ENCODE measurements at places on chromosomes 6 and 20.

- DNase-seq: no peak
Observed at GRCh38 chr6:166588691-166589336, 2.3 kb upstream of the RAMACL start.

DNA sequence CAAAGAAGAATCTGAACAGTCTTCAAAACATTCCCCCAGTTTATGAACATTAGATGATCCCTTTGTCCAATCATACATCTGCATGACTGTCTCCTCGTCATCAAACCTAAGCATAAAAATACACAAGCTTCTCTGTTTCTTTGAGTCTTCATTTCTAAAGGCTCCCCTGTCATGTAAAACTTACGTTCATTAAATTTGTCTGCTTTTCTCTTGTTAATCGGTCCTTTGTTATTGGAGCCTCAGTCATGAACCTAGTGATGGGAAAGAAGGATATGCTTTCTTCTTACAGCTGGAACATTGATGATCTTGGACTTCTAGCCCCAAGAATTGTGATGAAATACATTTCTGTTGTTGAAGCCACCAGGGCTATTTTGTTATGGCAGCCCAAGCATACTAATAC, 18.0 kb upstream of the RIPOR2 start:
- no peak for DNase-seq

- no peak for DNase-seq
Observed at GRCh38 chr6:27668442-27669294, 195.8 kb upstream of the ZNF184 start.

DNA sequence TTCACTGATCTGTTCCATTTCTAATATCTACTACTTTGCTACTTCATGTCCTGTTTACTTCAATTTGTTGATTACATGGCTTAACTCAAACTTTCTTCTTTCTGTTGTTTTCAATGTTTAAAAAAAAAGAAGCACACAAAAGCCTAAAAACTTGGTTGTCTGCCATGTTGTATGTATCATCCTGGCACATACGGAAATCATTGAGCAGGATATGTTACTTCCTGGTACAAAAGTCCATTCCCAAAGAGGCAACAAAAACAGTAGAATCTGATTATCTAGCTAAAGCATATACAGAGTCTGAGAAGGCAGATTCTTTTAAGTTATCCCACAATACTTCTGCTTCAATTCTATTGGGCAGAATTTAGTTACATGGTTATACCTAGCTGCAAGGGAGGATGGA, 14.5 kb upstream of the COL12A1 start:
- DNase-seq: no peak

DNA sequence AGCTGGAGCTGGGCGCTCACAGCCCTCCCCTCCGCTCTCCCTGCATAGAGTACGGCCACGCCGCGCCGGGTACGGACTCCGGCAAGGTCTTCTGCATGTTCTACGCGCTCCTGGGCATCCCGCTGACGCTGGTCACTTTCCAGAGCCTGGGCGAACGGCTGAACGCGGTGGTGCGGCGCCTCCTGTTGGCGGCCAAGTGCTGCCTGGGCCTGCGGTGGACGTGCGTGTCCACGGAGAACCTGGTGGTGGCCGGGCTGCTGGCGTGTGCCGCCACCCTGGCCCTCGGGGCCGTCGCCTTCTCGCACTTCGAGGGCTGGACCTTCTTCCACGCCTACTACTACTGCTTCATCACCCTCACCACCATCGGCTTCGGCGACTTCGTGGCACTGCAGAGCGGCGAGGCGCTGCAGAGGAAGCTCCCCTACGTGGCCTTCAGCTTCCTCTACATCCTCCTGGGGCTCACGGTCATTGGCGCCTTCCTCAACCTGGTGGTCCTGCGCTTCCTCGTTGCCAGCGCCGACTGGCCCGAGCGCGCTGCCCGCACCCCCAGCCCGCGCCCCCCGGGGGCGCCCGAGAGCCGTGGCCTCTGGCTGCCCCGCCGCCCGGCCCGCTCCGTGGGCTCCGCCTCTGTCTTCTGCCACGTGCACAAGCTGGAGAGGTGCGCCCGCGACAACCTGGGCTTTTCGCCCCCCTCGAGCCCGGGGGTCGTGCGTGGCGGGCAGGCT, 4.6 kb downstream of the KCNK15 start:
- DNase-seq: no peak

GRCh38 chr6:6007366-6008088, 802 bp upstream of the NRN1 start:
- no peak for DNase-seq

- no peak for DNase-seq
Observed at GRCh38 chr6:55818482-55818881, 56.9 kb downstream of the BMP5 start.

- peak; percentile 25 for DNase-seq
Observed at GRCh38 chr6:168877821-168878282, 375.8 kb downstream of the THBS2 start.

GRCh38 chr20:35226884-35227681, 593 bp downstream of the MMP24 start:
- no peak for DNase-seq

GRCh38 chr20:33846291-33846935, 35.3 kb downstream of the CHMP4B start:
- DNase-seq: no peak

DNA sequence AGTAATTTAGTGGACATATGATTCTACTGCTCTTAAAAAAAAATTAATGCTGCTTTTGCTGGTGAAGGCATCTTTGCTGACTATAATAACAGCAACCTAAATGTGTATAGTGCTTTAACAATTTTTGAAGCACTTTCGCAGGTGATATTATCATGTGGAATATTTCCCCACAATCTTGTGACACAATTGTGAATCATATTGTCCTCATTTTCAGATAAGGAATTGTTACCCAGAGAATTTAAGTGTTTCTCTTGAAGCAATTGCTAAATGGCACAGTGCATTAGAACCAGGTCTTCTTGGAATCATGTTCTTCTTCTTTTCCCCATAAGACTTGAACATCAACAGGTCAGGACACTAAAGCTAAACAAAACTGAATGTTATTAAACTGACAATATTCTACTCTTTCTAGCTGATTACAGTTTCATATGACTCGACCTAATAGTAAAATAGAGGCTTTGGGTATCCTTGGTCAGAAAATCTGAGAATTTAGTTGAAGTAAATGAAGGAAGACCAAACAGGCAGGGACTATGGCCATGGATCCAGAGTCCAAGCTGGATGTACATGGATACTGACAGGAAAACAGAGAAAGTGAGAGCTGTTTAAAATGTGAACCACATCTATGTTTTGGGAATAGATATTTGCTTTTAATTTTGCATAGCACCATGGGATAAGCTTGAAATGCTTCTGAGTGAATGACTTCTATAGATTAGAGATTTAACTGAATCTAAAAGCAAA, 121.8 kb upstream of the SLC35B3 start:
- no peak for DNase-seq

DNA sequence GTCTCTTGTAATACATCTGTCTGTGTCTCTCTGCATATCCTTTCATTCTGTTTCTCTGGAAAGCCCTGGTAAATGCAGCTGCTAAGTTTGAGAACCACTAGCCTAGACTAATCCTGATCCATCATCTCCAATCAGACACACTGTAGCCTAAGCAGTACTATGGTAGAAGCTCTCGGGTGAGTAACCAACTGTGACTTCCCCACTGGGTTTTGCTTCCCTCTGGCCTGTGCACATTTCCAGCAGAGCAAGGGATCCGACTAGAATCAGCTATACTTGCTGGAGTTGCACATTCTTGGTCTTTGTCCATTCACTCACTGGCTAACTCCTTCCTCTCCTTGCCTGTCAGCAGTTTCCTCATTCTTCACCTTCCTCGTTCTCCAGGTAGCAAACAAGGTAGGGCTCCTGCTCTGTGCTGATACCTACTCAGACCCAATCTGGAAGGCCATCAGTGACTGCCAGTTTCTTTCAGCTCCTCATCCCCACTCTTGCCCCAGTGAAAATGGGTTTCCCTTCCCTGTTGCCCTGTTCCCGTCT, 184.2 kb downstream of the PLCB4 start:
- DNase-seq: no peak
